Activated CD4-positive, alpha-beta T cell treated with anti-CD3 and anti-CD28 coated beads for 36 hours (primary cell): ENCODE measurements at places on chromosomes 6 and 20.

- no peak for DNase-seq
Measured at GRCh38 chr6:5707281-5708045, 299.3 kb downstream of the NRN1 start.

DNA sequence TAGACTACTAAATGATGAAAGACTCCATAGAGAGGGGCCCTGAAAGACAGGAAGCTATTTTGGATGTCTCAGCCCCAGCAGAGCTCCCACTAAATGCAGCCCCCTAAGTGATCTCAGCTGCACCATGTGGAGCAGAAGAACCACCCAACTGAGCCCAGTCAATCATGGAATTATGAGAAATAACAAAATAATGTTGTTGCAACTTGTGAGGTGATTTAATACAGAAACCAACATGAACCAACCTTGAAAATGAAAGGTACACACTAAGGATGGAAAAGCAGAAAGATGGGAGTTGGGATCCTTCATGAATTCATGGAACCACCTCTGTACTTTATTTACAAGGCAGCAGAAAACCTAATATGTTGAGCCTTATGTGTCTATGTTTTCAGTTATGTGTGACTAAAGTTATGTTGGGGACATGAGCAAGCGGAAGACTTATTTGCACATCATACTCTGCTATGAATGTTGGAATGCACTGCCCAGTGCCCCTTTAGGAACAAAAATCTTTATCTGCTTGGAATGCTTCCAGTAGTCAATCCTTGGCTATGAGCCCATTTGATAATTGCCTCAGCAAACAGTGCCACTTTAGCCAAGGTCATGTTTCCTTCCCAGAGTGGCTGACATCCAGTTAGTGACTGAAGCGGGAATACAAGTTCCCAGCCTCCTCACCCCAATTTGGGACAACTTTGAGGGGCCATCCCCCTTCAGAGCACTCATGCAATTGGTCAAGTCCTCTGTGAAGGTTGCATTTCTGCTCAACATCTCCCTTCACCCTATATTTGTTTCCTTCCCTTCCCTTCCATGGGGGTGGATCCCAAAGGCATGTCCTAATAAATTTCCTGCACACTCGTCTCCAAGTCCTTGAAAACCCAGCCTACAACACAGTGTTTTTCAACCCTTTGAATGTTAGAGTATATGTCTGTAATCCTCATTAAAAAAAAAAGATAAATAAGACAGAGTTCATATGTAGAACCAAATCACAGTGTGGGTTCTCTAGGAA lies 18.4 kb downstream of the TP53RK start:
- no peak for DNase-seq

DNA sequence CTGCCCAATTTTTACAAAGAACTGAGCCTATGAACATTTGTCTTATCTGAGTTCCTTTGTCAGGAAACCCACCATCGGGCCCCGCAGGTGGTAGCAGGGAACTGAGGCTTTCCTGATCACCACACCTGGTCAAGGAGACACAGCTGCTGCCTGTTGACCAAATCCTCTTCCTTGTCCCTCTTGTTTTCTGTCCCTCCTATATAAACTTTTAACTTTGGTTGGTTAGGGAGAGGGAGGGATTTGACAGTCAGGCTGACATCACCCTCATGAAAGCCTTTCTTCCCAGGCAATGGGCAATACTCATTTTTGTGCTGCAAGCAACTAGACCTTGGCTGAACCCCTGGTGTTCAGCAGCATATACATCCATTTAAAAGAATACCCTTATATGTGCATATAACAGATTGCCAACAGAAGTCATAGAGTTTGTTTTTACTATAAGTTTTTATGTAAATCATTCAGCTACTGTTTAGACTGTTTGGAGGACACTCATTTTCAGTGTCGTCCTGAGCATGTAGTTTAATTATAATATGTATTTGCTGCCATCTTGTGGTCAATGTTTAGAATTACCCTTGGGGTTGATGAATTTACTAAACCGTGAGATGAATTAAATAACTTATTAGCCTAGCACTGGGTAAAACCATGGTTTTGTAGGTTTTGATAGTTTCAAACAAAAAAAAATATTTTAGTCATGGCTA lies 17.0 kb downstream of the CRISP1 start:
- DNase-seq: no peak

- DNase-seq: no peak
Measured at GRCh38 chr6:137951064-137951597, 84.1 kb downstream of the TNFAIP3 start.

DNA sequence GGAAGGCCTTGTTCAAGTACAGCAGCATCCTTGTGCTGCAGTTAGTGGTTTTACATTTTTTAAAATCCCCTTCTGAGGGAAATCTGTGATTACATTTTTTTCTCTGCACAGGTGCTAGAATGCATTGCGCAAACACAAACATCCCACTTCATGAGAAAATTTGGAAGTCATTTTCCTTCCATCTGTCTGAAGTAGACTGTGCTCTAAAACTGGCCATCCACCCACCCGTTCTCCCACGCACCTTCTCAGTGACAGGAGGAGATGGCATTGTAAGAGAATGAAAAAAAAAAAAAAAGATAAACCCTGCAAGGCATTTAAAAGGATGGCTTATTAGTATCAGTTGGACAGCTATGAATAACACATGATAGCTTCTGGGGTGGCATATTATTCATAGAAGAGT lies 65.0 kb downstream of the SOBP start:
- DNase-seq: no peak

DNA sequence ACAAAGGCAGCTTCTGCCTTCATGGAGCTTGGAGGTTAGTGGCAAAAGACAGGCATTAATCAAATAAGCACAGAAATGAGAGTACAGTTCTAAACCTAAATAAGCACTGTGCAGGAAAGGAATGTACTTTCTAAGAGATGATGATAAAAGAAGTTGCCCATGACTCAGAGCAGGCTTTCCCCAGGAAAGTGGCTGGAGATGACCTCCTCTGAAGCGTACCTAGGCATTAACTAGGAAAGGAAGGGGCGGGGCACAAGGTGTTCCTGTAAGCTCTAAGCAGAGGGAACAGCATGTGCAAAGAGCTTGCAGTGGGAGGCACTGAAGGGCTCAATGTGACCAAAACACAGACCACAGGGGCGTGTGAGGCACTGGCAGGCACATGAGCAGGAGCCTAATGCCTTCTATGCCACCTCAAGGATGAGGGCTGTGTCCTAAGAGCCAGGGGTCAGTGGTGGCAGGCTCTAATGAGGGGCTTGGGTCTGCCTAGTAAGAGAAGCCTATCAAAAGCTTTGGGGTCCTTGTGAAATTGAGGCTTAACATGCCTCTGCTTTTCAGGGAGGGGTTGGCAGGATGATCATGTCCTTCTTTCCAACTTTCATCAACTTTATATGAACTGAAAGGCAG lies 4.9 kb downstream of the SSTR4 start:
- no peak for DNase-seq
